AG08395 (cell line): ENCODE measurements at places on chromosomes 13 and 19.
A peak's percentile ranks its signal among the peaks of the same experiment; 100 is the strongest.

DNA sequence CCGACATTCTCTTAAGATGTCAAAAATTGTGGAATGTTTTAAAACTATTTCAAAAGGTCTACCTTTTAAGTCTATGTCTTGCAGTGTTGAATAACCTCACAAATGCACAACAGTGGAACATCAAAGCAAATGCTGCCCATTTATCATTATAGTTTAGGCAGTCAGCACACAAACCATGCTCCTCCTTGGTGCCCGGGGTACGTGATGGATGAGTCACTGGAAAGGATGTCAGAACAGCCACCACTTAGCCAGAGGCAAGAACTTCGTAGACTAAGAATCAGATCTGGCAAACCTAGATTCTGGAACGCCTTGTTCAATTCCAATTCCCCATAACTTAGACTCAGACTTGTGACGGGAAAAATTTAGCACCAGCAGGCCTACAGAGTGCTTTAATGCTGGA, 343.6 kb downstream of the FGF9 start:
- DNase-seq = peak; percentile 75

- no peak for DNase-seq
These were observed 33.2 kb upstream of the PEPD start for GRCh38 chr19:33554821-33555220.

GRCh38 chr19:1929021-1929742, 11.8 kb upstream of the CSNK1G2 start:
- DNase-seq = peak; percentile 89

GRCh38 chr19:42193706-42194105, 23.8 kb downstream of the DEDD2 start:
- no peak for DNase-seq

DNA sequence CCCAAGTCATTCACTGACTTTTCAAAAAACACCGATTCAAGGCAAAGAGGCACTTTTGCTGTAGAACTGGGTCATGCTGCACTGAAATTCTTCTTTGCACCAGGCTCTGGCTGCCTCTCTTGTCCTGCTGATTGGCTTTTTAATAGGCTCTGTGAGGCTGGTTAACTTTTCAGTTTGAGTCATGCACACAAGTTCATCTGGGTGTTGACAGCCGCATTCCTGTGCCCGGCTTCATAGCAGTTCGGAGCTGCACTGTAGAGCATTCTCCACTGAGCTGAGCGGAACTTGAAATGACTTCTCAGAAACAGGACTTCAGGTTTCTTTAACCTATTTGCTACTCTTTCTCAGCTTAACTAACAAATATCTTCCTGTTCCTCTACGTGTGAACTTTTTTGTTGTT, 978.3 kb downstream of the UQCRFS1 start:
- peak; percentile 33 for DNase-seq
